Stomach (tissue), 19 donors: ENCODE measurements at places on chromosomes 3 and 15.
A peak's percentile ranks its signal among the peaks of the same experiment; 100 is the strongest.

DNA sequence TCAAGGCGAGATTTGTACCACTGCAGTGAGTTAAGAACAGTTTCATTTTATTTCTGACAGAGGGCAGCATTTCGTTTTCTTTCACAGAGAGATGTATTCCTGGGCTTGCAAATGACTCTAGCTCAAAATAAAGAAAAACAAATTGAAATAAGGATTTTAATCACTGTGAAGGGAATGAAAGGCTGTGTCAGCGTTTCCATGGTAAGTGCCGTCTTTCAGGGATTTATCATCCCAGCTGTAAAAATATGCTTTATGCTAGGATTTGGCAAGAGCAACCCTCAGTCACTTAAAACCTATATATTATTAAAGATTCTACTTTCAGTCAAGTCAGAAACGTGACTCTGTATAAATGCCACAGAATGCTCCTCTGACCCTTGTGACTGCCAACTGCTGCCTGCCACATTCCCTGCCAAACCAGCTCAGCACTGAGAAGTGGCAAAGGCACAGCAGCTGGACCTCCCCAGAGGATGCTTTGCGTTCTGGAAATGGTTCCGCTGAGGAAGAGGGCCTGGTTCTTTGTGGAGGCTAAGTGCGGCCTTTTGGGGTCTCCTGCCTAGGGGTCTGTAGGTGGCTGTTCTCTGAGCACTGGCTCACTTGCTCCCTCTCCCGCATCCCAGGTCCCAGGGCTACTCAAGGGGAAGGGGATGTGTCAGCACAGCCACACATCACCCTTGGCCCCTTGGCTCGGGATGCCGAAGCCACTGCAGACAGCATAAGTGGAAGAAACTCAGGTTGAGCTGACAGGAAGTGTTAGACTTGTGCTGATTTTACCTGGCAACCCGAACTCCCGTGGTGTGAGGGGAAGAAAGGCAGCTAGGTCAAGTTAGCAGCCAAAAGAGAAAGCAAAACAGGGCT lies 56.6 kb upstream of the POMGNT2 start:
- H3K4me1 ChIP-seq: peaks cover 12% of the 10 kb centered on the region
- peak overlapping the region; percentile 34 for H3K27ac ChIP-seq
- DNase-seq: peak; percentile 79
- H3K36me3 ChIP-seq: no peaks in the 10 kb centered on the region

GRCh38 chr15:66878761-66879160 lies 176.7 kb downstream of the SMAD6 start:
- H3K27me3 ChIP-seq: no peaks in the 10 kb centered on the region
- no peaks in the 10 kb centered on the region for H3K36me3 ChIP-seq
- DNase-seq: no peak

- no peaks in the 10 kb centered on the region for H3K27me3 ChIP-seq
- H3K4me1 ChIP-seq: no peaks in the 10 kb centered on the region
- H3K36me3 ChIP-seq: no peaks in the 10 kb centered on the region
Observed at GRCh38 chr15:27705056-27705455, 394.1 kb downstream of the OCA2 start.

DNA sequence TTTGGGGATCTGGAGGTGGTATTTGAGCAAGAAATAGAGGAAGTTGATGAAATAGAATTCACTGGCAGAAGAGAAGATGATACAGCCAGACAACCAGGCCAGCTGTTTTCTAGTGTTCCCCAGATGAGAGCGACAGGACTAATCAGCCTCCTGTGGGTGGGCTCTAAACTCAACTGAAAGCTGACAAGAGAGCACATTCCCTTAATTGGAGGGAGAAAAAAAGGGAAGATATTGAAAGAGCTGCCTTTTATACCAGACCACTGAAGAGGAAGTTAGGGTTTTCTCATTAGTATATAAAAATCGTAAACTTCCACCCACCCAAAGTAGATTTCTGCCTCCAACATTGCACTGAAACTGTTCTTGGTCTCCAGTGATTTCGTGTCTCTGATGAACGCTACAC lies 6.5 kb upstream of the TM4SF19 start:
- H3K4me3 ChIP-seq: no peak overlapping the region
- no peak for DNase-seq
- no peaks in the 10 kb centered on the region for H3K4me1 ChIP-seq
- H3K27me3 ChIP-seq: no peaks in the 10 kb centered on the region
- no peaks in the 10 kb centered on the region for H3K36me3 ChIP-seq
- H3K27ac ChIP-seq: no peak overlapping the region

DNA sequence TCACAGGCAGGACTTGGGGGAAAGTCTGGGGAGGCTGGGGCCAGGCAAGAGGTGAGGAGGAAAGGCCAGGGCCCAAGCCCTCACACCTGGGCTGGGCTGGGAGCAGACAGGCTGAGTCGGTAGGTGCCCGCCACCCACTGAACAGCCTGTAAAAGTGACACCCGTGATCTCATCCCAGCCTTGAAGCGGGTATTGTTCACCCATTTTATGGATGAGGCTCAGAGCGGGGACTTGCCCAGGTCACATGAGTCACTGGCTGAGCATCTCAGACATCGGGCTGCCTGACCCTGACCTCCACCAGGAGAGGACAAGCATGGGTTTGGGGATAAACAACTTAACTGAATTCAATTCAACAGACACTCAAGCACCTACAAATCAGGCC lies 52.0 kb upstream of the CTSH start:
- H3K27me3 ChIP-seq: no peaks in the 10 kb centered on the region
- no peak overlapping the region for H3K4me3 ChIP-seq
- H3K36me3 ChIP-seq: no peaks in the 10 kb centered on the region

GRCh38 chr3:155262295-155262694 lies 31.2 kb downstream of the STRIT1 start:
- no peaks in the 10 kb centered on the region for H3K36me3 ChIP-seq
- no peaks in the 10 kb centered on the region for H3K27me3 ChIP-seq
- H3K4me3 ChIP-seq: no peak overlapping the region

GRCh38 chr3:42732829-42733459 lies 30.3 kb upstream of the HHATL start:
- H3K27me3 ChIP-seq: no peaks in the 10 kb centered on the region
- H3K36me3 ChIP-seq: no peaks in the 10 kb centered on the region
- no peak overlapping the region for H3K27ac ChIP-seq
- no peak for DNase-seq
- H3K4me3 ChIP-seq: no peak overlapping the region

- H3K36me3 ChIP-seq: no peaks in the 10 kb centered on the region
- H3K27ac ChIP-seq: no peak overlapping the region
- no peak for DNase-seq
- H3K4me3 ChIP-seq: no peak overlapping the region
- H3K4me1 ChIP-seq: no peaks in the 10 kb centered on the region
Observed at GRCh38 chr3:36446276-36446675, 66.0 kb downstream of the STAC start.

- no peaks in the 10 kb centered on the region for H3K36me3 ChIP-seq
- peaks cover 13% of the 10 kb centered on the region for H3K27me3 ChIP-seq
- no peak overlapping the region for H3K4me3 ChIP-seq
- H3K4me1 ChIP-seq: no peaks in the 10 kb centered on the region
- H3K27ac ChIP-seq: no peak overlapping the region
Observed at GRCh38 chr15:88274553-88275460, 18.3 kb upstream of the NTRK3 start.

DNA sequence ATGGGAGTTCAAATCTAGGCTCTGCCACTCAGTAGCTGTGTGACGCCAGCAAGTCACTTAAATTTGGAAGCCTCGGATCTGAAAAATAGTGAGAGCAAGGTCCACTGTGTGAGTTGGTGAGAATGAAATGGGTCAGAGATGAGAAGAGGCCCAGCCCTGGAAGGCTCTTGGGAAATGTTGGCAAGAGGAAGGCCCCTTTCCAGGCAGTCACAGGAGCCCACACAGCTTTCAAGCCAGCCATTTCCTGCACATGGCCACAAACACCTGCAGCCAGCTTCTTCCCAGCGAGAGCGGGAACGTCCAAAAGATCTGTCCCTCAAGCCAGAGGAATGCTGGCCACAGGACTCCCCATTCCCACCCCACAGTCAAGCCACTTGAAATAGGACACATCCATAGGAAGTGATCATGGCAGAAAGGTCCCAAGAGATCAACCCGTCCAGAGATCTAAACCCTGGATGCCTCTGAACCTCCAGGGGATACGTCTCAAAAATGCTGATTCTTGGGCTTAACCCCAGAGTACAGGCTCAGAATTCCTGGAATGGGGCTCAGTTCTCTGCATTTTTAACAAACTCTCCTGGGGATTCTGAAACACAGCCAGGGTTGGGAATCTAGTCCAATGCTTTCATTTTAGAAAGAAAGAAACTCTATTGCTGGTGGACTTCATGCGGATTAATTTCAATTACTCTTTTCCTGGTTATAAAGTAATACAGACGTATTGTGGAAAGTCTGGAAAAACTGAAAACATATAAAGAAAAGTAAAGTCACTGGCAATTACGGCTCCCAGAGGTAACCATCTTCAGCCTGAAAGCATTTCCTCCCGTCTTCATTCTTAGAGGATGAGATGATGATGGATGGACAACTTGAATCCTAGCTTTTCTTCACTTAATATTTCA lies 35.9 kb downstream of the NTRK3 start:
- no peak for DNase-seq
- H3K36me3 ChIP-seq: no peaks in the 10 kb centered on the region
- H3K4me1 ChIP-seq: peaks cover 12% of the 10 kb centered on the region
- no peak overlapping the region for H3K27ac ChIP-seq
